ENCODE measurements at places on chromosomes 16 and 17.

DNA sequence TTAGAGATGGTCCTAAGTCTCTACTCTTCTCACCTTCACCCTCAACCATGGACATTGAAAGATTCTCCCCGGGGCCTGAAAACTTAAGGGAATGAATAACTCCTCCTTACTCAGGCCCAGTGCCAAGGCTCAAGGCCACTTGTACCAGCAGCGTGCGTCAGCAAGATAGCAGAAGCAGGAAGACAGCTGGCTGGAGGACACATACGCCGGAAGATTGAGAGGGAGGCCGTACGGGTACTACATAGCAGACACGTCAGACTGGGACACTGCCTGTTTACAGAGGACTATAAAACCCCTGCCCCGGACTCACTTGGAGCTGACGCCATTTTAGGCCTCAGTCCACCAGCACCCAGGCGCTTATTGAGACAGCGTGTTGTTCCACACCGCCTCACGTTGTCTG is 75.8 kb upstream of the MED13 start:
- peak; percentile 52 for DNase-seq

DNA sequence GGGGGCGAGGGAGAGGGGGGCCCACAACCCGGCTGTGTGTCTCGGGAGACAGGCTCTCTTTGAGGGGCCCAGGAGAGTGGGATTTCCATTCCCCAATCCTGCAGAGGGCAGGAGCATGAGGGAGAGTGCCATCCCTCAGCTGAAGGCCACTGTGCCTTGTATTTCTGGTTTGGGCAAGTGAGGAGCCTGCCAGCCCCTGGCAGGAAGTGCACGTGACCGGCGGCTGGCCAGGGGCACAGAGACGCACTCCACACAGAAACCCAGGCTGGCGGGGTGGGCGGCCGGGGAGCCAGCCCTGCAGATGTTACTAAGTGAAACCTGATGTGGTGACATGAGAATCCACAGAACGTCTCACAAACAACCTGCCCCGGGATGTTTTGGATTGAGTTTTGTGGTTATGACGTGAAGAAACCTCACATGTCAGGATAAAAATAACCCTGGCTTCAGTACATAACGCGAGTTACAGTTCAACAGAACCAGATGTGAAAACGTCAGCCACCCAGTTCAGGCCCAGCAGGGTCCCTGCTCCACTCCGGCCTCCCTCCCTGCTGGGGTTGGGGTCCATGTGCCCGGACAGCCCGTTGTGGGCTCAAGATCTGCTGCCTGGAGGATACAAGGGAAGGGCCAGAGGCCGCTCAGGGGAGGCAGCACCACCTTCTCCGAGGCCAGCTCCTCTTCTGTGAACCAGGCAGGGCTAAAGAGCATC is 51.7 kb upstream of the MTSS2 start:
- DNase-seq, result peak; percentile 99

GRCh38 chr17:8794636-8795035 is 4.5 kb downstream of the MFSD6L start:
- DNase-seq, result no peak

- peak; percentile 24 for DNase-seq
These were observed 3.9 kb downstream of the GFAP start for GRCh38 chr17:44911133-44912001.

GRCh38 chr17:59185997-59186396 is 23.8 kb upstream of the SMG8 start:
- no peak for DNase-seq
